ENCODE measurements at places on chromosomes 3 and 15.

DNA sequence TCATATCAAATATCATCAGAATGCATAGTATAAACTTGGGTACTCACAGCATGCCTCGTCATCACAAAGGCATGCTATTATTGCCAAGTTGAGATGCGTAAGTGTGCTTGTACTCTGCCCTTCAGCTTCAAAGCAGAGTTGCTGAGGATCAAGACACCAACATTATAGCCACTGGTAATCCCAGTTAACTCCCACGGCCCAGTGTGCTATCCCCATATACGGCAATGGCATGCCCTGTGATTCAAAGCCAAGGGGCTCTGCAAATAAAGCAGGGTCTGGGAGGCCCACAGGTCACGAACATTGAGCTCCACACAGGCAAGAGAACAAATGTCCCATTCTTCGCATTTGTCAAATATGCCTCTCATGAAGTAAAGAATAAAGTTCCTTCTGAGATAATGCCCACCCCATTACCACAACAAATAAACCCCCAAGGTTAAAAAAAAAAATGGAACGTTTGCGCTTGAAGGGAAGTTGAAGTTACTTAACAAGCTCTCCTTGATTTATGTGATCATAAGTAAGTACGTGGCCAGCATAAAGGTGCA, 298.1 kb upstream of the NECTIN3 start:
- no peak for DNase-seq
- no peak overlapping the region for H3K27ac ChIP-seq
- peaks cover 7% of the 10 kb centered on the region for H3K27me3 ChIP-seq
- H3K36me3 ChIP-seq, result no peaks in the 10 kb centered on the region
- no peak overlapping the region for H3K4me3 ChIP-seq
- no peaks in the 10 kb centered on the region for H3K4me1 ChIP-seq

GRCh38 chr3:171654326-171654725, 156.0 kb downstream of the PLD1 start:
- H3K4me1 ChIP-seq, result no peaks in the 10 kb centered on the region
- no peak for DNase-seq
- H3K4me3 ChIP-seq, result no peak overlapping the region

- H3K27me3 ChIP-seq, result no peaks in the 10 kb centered on the region
- H3K27ac ChIP-seq, result no peak overlapping the region
- no peaks in the 10 kb centered on the region for H3K36me3 ChIP-seq
- peaks cover 15% of the 10 kb centered on the region for H3K4me1 ChIP-seq
- H3K4me3 ChIP-seq, result no peak overlapping the region
Observed at GRCh38 chr15:74319596-74320351, 47.7 kb downstream of the CYP11A1 start.

DNA sequence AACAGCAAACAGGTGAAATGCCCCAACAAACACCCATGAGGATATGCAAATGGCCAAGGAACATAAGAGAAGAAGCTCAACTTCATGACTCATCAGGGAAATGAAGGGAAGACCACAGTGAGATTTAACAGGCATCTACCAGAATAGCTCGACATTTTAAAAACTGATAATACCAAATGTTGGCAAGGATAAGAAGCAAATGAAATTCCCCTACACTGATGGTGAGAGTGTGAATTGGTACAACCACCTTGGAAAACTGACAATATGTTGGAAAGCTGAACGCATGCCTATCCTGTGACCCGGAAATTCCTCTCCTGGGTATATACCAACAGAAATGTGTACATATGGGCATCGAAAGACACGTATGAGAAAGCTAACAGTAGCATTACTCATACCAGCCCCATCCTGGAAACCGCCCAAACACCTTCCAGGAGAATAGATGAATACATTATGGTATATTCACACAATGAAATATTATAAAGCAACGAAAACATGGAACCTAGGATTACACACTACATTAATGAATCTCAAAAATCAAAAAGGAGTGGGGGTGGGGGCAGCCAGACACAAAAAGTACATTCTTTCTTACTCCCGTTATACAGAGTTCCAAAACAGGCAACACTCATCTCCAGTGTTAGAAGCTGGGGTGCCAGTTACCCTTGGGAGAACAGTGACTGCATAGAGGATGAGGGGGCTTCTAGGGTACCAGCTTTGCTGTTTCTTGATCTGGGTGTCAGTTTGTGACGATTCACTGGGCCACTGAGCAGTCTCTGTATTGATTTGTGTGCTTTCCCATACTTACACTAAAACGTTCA, 16.9 kb downstream of the RFTN1 start:
- no peak overlapping the region for H3K27ac ChIP-seq
- H3K27me3 ChIP-seq, result no peaks in the 10 kb centered on the region
- H3K4me3 ChIP-seq, result peak overlapping the region; percentile 21
- DNase-seq, result no peak
- H3K4me1 ChIP-seq, result peaks cover 62% of the 10 kb centered on the region

DNA sequence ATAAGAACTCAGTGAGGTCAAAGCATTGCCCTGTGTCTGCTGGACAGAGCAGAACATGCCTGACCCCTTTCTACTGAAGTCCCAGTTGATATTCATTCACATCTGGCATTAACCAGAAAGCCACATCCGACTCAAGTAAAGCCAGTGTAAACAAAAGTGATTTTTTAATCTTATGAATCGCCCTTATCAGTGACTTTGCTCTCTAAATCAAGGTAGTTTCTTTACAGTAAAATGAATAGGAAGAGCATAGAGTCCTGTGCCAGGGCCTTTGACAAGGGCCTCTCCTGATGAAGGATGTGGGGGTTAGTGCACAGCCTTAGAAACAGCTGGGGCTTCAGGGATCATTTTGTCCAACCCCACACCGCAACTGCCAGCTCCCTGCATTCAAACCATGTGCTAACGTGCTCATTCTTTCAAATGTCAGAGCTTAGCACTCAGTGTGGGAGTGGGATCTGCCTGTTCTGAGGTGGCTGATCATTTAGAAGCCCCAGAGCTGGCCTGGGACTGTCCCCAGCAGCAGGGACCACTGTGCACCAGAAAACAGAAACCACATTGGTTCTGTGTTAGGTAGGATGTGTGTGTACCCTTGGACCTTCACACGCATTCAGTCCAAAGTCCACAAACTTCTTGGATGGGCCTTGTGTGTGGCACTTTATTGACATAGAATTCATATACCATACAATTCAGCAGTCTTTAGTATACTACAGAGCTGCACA, 55.3 kb downstream of the CCR4 start:
- peak; percentile 48 for DNase-seq
- H3K27me3 ChIP-seq, result no peaks in the 10 kb centered on the region
- H3K4me3 ChIP-seq, result peak overlapping the region; percentile 53
- peaks cover 46% of the 10 kb centered on the region for H3K4me1 ChIP-seq
- peak overlapping the region; percentile 75 for H3K27ac ChIP-seq
- peaks cover 10% of the 10 kb centered on the region for H3K36me3 ChIP-seq

GRCh38 chr3:135246027-135246426, 451.0 kb downstream of the EPHB1 start:
- H3K4me1 ChIP-seq, result no peaks in the 10 kb centered on the region
- DNase-seq, result no peak
- H3K27me3 ChIP-seq, result no peaks in the 10 kb centered on the region
- H3K4me3 ChIP-seq, result no peak overlapping the region

DNA sequence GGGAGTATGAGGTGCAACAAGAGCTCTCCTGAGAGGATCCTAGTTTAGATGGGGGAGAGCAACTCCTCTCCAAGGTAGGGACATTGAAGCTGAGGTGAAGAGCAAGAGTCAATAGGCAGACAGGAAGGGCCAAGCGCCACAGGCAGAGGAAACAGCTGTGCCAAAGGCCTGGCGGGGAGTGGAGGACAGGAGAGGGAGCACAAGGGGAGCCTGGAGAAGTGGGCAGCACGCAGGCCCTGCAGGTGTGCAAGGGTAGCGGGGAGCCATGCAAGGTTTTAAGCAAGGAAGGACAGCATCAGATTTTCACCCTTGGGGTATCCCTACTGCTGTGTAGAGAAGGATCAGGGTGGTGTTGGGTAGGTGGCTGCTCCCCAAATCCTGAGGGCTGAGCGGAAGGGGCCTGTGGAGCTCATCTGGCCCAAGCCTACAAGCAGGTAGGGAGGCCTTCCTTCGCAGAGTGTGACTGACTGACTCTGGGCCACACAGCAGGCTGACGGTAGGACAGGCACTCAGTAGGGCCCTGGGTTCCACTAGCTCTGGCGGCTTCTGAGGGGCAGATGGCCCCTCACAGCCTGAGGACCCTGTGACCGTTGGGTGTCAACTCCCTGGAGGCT, 13.3 kb downstream of the CHST13 start:
- no peak overlapping the region for H3K4me3 ChIP-seq
- DNase-seq, result no peak
- H3K27ac ChIP-seq, result no peak overlapping the region
- H3K27me3 ChIP-seq, result peaks cover 13% of the 10 kb centered on the region
- H3K36me3 ChIP-seq, result no peaks in the 10 kb centered on the region

DNA sequence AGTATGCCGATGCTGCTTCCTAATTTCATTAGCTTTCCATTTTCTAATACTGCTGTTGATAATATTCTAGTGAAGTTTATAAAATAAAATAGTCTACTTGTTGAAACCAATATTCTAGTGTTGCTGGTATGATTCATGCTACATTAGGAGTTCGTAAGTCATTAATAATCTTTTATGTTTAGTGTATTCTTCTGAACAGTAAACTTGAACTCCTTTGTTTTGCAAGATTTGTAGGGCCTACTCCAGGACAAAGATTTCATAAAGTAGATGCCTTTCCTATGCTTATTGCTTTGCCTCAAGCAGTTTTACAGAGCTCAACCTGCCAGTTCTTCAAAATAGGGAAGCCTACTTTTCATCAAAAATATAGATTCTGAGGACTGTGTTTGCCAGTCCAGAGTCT, 111.5 kb downstream of the RSRC1 start:
- H3K27me3 ChIP-seq, result no peaks in the 10 kb centered on the region
- H3K4me3 ChIP-seq, result no peak overlapping the region
- DNase-seq, result no peak
- H3K36me3 ChIP-seq, result no peaks in the 10 kb centered on the region

Measured in activated T-cell treated with anti-CD3 and anti-CD28 coated beads, Interleukin-2, amount 50 U/mL, for 72 hours (primary cell).